Left ventricle myocardium inferior (tissue), 1 donor: ENCODE measurements at places on chromosomes 4 and X. TPM values are rescaled to one million over a fixed set of nuclear protein-coding genes. Genes with fewer than 3 reads are reported as not detected.

Gene NEK1
- total RNA-seq, result 15.5 TPM

Gene SPRY1
- total RNA-seq, result 39.7 TPM

GRCh38 chr4:54067166-54067565 is 2.8 kb upstream of the CHIC2 start:
- peak; percentile 37 for DNase-seq

DNA sequence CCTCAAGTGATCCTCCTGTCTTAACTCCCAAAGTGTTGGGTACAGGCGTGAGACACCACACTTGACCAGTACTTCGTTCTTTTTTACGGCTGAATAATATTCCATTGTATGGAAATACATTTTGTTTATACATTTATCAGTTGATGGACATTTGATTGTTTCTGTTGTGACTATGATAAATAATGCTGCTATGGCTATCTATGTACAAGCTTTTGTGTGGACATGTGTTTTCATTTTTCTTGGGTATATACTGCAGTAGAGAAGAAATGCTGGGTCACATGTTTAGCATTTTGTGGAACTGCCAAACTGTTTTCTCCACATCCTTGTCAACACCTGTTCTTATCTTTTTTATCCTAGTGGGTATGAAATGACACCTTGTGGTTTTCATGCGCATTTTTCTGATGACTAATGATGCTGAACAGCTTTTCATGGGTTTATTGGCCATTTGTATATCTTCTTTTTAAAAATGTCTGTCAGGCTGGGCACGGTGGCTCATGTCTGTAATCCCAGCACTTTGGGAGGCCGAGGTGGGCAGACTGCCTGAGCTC is 37.3 kb downstream of the SAT1 start:
- DNase-seq, result no peak

DNA sequence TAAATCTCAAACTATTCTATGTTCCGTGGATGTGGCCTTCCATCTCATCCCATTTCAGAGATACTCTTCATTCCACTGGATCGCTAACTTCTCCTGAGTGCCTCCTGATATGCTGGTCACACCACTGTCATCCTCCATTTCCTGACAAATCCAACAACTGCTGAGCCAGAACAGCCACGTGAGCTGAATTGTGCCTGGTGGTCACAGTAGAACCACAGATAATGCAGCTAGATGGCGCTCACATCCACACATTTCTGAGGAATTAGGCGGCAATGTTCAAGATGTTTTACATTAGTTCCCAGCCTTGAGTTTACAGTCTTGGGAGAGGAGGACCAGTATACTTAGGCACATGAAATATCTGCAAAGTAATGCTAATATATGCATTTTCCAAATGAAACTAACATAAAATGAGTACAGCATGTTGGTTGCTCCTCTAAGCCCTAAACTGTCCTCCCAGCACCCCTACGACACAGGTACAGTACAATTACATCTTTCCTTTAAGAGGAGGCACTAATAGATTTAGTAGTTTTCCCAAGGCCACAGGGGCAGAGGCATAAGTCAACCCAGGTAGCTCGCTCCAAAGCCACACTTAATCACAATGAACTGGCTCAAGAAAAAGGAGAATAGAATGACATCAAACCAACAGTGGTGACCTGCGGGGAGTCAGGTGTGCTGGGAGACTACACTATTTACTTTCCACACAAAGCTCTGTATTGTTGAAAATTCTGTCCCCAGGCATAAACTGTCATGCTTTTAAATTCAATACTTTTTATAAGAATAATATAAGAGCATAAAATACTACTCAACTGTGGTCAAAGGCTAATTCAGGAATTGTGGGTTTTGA is 134.2 kb downstream of the CHIC2 start:
- peak; percentile 50 for DNase-seq

- no peak for DNase-seq
Observed at GRCh38 chrX:9278475-9279233, 186.2 kb upstream of the TBL1X start.
